NCI-H524 (cell line): ENCODE measurements at places on chromosomes 1 and 21.

GRCh38 chr1:40303051-40303771, 13.9 kb downstream of the COL9A2 start:
- DNase-seq: no peak

GRCh38 chr1:188386666-188387065, 1557.9 kb downstream of the PLA2G4A start:
- DNase-seq: no peak

DNA sequence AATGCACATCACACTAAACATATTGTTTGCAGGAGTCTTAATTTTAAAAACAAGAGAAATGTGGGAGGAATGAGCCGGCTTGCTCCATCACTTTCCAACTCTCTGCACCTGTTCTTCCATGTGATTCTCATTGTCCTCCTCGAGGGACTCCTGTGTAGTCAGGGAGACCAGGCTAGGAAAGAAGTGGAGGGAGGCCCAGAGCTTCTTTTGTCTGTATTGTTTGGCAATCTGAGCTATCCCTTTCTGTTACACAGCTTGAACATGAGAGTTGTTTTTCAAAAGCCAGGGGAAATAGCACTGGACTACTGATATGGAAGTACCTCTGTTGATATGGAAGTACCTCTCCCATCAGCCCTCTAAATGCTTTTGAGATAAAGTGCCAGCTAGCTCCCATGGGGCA, 18.8 kb upstream of the LRRC8D start:
- no peak for DNase-seq

- no peak for DNase-seq
Measured at GRCh38 chr1:185351734-185352466, 34.9 kb upstream of the IVNS1ABP start.

DNA sequence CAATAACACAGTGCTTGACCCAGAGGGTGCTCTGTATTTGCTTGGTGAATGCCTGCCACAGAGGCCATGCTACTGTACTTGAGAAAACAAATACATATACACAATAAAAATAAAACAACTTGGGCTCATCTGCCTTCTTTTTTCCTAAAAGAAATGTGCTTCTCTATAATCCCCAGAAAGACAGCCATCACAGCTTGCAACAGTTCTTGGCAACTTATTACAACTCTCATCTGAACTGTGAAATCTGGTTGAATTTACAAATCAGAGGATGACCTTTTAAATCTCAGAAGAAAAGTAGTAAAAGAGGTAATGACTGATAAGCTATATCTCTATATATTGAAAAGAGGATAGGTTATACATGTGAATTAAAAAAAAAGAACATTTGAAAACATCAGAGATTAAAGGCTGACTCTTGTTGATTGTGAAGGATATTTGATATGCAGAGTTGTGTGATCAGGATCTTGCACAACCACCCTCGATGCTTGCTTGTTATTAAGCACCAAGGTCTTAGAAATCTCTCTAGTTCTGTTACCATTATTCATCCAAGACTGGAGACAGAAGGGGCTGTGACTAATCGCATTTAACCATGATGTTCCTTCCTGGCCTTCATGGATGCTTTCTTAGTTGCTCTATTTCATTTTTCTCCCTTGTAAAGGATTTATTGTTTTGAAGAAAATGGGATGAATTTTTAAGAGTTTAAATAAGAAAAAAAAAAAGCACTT, 213.4 kb downstream of the APP start:
- DNase-seq: no peak
